KG1 (cell line): ENCODE measurements at places on chromosomes 7 and 10.

DNA sequence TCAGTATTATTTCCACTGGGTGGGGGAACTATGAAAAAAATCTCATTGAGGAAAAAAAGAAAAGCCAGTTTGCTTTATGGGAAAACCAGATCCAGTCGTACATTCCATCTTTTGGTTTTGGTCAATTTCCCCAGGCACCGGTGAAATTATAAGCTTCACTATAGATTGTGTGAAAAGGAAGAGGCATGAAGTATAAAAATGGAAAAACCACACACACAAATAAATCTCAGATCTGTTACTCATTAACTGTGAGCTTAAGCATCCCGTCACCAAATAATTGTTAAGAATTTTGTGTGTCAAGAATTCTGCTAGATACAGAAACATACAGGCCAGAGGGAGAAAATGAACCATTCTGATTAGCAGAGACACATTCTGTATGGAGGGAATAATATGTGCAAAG is 405.5 kb upstream of the CELF2 start:
- DNase-seq: no peak

GRCh38 chr7:98668255-98668654 is 51.2 kb downstream of the NPTX2 start:
- no peak for DNase-seq

- no peak for DNase-seq
Observed at GRCh38 chr10:110162741-110163145, 44.7 kb upstream of the MXI1 start.

DNA sequence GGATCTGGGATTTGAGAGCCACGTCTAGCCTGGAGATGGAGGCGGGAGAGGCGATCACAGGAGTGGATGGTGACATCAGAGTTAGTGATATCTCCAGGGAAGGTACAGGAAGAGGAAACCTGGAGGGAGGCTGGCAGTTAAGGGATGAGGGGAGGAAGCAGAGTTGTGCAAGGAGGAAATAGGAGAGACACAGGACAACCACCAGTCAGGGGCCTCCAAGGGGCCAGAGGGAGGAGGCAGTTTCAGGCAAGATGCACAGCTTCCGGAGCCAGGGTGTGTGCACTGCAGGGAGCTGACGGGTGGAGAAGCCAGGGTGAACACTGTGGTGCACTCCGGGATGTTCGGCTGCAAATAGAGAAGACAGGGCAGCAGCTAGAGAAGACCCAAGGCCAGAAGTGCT is 141.2 kb downstream of the GLI3 start:
- DNase-seq: no peak

DNA sequence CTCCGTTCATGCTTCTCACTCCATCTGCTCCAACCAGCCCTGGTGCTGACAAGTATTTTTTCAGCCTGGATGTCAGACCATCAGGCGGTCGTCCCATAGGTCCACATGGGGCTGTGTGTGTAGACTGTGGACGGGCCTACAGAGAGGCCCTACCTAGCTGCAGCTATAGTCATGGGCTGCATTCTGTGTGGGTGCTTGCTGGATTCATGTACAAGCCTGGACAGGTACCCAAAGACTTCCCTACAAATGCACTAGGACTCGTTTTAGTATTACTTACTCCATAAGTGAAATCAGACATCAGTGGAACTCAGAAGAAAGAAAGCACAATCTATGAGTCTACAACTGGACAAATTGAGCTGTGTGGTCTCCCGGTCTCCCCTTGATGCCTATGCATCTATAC is 146.8 kb downstream of the PKD1L1 start:
- no peak for DNase-seq

DNA sequence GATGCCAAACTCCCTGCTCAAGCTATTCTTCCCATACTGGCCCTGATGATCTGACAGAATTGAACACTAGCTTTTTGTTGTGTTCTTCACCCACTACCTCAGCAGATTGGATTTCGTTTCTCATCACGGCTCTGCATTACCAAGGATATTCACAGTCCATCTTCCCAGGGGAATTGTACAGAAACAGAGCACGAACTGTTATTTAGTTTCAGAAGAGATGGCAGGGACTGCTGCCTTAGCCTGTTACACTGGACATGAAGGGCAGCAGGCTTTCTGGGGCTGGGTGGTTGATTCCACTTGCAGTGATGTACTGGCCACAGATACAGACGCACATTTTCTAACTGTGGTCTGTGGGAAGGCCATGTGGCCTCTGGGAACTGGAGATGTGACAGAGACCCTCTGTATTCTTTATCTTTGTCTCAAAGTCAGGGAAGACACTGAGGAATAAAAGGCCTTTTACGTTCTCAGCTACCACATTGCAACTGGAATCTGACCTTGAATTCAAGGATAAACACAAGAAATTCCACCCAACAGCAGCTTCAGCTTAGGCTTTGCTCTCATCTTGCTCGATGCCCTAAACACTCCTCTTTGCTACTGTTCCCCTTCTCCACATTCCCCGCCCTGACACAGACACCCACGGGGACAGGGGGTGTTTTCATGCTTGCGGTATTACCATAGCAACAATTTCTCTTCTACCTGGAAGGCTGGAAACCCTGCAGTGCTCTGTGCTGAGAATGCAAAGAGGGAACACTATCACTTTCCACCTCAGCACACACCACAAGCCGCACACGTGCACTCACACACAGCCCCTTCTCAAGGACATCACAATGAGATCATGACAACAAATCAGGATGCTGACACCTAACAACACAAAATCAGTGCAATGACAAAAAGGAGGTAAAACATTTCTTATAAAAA is 81.7 kb downstream of the RNF216 start:
- no peak for DNase-seq

GRCh38 chr10:132984801-132985545 is 42.6 kb upstream of the CFAP46 start:
- DNase-seq: no peak

- no peak for DNase-seq
Observed at GRCh38 chr10:8511026-8511425, 456.5 kb downstream of the GATA3 start.

DNA sequence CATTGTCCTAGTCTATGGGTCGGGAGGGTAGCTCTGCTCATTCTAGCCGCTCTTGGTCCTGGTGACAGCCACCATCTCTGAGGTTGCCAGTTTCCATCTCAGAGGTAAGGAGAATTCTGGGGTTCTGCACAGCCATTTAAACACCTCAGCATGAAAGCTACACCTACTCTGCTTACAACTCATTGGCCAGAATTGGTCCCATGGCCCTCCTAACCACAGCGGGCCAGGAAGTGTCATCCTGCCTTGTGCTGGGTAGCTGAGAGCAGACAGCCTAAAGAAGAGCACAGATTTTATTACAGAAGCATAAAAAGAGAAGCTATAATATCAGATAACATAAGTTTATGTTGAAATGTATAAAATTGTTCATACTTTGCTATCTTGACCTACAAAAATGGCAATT is 152.7 kb downstream of the HECW1 start:
- no peak for DNase-seq

DNA sequence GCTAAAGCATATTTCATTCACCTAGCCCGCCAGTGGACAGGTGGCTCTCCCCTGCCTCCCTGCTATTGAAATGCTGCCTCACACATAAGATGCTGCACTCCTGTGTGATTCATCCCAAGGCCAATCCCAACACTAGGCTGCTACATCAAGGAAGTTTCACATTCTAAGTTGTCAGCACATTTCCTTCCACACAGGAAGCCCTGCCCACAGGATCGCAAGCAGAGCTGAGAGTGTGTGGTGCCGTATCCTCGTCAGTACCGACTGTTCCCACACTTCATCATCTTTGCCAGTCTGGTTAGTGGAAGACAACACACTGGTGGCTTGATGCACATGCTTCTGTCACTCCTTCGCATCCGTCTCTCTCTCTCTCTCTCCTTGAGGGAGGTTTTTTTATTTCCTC is 194.3 kb upstream of the PPP2R2D start:
- no peak for DNase-seq

GRCh38 chr7:140526214-140526613 is 46.9 kb upstream of the MKRN1 start:
- DNase-seq: no peak

GRCh38 chr10:1089017-1089689 is 33.0 kb downstream of the WDR37 start:
- DNase-seq: no peak

DNA sequence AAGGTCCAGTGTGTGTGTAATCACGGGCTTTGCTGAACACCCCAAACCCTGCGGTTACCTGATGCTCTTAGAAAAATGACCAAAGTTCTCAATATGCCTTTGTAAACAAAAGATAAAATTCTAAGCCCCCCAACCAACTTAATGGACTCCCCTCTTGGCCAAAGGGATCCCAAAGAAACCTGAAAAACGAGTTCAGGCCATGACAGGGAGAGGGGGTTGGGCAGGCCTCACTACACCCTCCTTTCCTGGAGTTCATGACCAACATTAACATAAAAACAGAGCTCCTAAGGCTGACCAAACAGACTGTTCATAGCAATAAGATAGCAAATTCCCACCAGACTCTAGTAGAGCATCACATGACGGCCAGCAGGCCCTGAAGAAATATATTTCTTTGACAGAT is 3.0 kb upstream of the VIPR2 start:
- DNase-seq: no peak

DNA sequence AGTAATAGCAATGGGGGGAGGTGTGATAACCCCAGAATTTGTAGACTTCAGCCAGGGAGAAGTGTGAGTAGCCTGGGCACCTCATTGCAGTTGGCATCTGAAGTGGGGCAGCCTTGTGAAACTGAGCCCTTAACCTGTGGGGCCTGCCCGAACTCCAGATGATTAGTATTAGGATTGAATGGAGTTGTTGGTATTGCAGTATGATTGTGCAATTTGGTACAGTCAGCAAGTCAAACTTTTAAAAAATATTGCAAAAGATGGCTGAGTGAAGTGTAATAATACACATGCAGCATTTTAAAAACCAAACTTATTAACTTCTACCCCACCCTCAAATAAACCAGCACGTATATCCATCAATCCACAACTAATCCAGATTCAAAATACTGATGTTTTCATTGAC is 9.3 kb downstream of the RBM33 start:
- no peak for DNase-seq

- DNase-seq: no peak
Observed at GRCh38 chr7:25694699-25695098, 457.3 kb upstream of the NFE2L3 start.

DNA sequence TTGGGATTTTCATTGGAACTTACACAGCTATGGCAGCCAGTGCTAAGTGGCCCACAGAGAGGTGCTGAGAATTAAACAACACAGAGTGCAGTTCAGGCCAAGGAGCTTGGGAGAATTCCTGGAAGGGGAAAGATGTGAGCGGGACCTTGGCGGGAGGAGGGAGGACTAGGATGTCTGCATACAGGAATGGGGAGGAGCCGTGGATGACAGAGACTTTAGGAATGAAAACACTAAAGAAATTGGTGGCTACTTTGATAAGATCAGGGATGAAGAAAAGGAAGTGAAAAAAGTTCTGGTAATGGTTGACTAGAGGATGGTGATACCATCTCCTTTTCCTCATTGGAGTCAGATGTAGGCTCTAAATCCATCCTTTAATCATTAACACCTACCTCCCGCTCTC is 234.2 kb upstream of the FZD8 start:
- DNase-seq: no peak

- no peak for DNase-seq
Observed at GRCh38 chr10:74863551-74863950, 37.2 kb downstream of the KAT6B start.

DNA sequence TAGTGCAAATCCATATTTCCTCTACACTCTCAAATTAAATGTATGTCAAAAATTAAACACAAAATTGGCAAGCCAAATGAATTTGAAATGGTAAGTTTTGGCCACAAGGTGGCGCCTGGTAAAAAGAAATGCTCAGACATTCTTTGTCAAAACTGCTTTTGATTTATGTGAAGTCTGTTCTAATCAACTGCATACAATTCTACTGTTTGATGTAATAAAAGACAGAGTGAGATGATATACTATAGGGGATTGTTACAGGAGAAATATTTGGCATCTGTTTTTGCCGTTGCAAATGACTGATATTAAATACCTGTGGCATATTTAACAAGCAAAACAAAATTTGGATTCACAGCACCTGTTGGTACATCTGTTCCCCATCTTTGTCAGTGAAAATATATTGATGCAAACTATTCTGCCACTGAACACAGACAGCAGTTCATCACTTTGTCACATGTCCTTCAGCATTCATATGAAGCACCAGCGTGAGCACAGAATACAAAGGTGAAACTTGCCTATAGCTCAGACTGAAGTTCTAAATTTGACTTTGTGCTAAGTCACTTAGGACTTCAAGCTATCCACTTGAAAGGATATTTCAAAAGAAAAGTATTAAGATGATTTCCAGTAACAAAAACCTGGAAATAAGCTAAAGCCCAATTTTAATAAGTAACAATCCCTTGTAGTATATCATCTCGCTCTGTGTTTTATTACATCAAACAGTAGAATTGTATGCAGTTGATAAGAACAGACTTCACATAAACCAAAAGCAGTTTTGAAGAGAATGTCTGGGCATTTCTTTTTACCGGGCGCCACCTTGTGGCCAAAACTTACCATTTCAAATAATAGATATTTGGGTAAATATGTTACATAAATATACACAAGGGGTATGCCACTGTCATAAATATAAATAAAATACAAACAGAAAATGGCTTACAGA is 10.2 kb upstream of the CH25H start:
- DNase-seq: peak; percentile 75

- no peak for DNase-seq
Observed at GRCh38 chr10:4865945-4866661, 40.1 kb downstream of the AKR1E2 start.

DNA sequence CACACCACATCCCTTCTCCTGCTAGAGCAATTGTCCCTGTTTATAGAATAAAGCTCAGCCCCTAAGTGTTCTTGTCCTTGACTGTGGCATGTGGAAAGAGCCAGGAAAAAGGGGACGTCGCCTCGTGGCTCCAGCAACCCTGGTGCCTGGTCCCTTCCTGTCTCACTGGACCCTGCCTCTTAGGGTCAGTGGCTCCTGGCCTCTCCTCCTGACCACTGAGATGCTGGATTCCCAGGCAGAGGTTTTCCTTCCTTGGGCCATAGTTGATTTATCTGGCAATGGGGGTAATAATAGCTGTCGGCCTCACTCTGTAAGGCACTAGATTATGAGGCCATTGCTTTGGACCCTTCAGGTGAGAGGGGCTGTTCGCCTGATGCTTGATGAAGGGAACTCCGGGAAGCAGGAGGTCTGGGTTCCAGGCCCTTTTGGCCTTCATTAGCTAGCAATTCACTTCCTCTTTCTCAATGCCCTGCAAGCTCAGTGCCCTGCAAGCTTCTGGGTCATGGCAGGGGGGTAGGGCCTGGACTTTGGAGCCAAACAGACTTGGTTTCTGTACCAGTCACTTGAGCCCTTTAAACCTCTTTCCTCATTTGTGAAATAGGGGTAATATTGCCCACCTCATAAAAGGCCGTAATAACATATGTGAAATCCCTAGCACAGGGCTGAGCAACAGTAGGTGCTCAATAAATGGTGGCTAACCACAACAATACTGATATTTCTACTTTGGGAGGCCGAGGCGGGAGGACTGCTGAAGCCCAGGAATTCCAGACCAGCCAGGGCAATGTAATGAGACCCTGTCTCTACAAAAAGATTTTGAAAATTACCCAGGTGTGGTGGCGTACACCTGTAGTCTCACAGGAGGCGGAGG is 1.1 kb downstream of the ASL start:
- no peak for DNase-seq
